Uterus (tissue), 4 donors: ENCODE measurements at places on chromosomes 3 and 15. TPM values are rescaled to one million over a fixed set of nuclear protein-coding genes. Genes with fewer than 3 reads are reported as not detected.
A peak's percentile ranks its signal among the peaks of the same experiment; 100 is the strongest.

The OR5K2 gene
- total RNA-seq: not detected

GRCh38 chr15:92394309-92395097, 822 bp downstream of the ST8SIA2 start:
- H3K27me3 ChIP-seq: no peaks in the 10 kb centered on the region
- no peak overlapping the region for H3K27ac ChIP-seq
- no peaks in the 10 kb centered on the region for H3K36me3 ChIP-seq
- H3K4me1 ChIP-seq: no peaks in the 10 kb centered on the region
- H3K4me3 ChIP-seq: no peak overlapping the region

- no peaks in the 10 kb centered on the region for H3K4me1 ChIP-seq
- H3K27me3 ChIP-seq: no peaks in the 10 kb centered on the region
- DNase-seq: no peak
- no peaks in the 10 kb centered on the region for H3K36me3 ChIP-seq
- no peak overlapping the region for H3K4me3 ChIP-seq
These were observed 73.4 kb upstream of the SLC2A2 start for GRCh38 chr3:171099911-171100310.

GRCh38 chr3:182284793-182285192, 508.5 kb upstream of the ATP11B start:
- no peak overlapping the region for H3K27ac ChIP-seq
- no peak for DNase-seq
- H3K4me3 ChIP-seq: no peak overlapping the region
- H3K4me1 ChIP-seq: no peaks in the 10 kb centered on the region

DNA sequence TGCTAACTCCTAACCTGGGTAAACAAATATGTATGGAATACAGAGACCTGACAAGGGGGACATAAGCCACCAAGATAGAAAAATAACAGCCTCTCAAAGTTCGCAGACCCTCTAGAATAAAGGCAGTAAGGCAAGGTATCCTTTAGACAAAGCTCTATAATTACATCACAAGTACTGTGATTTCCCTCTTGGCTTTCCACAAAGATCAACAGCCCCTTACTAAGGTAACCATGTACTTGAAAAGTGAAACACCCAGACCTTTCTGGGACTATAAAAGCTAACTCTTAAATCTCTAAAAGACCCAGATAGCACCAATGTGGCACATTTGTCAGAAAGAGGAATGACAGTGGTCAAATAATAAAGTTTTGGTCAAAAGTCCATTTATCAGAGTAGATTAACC, 51.9 kb downstream of the TBL1XR1 start:
- no peaks in the 10 kb centered on the region for H3K36me3 ChIP-seq
- peaks cover 14% of the 10 kb centered on the region for H3K4me1 ChIP-seq
- no peak overlapping the region for H3K27ac ChIP-seq
- no peaks in the 10 kb centered on the region for H3K27me3 ChIP-seq
- DNase-seq: no peak

GRCh38 chr3:134449277-134449676, 36.5 kb downstream of the ANAPC13 start:
- H3K27ac ChIP-seq: no peak overlapping the region
- H3K4me3 ChIP-seq: no peak overlapping the region
- DNase-seq: peak; percentile 39
- no peaks in the 10 kb centered on the region for H3K27me3 ChIP-seq

The CFAP20DC gene
- total RNA-seq: not detected

The ZDHHC23 gene
- total RNA-seq: 0.29 TPM

GRCh38 chr3:50241713-50242380, 5.8 kb downstream of the GNAI2 start:
- no peak overlapping the region for H3K4me3 ChIP-seq
- H3K27me3 ChIP-seq: no peaks in the 10 kb centered on the region
- peaks cover 64% of the 10 kb centered on the region for H3K4me1 ChIP-seq
- no peaks in the 10 kb centered on the region for H3K36me3 ChIP-seq
- peak overlapping the region; percentile 67 for H3K27ac ChIP-seq

DNA sequence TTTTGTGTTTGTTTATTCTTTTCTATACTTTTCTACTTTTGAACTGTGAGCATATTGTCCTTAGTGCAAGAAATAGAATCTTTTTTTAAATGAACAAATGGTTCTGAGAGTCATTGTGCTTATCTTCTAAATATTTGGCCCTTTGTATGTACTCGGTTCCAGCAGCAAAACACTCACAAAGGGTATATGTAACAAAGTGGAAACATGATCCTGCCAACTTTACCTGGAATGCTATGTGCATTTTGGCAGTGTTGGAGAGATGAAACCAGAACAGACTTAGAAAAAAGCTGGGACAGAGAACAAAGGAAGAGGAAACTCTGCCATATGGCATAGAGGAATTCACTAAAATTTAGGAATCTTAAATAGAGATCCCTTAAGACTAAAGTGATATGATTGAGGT, 150.1 kb downstream of the FGF12 start:
- H3K27me3 ChIP-seq: no peaks in the 10 kb centered on the region
- no peak overlapping the region for H3K4me3 ChIP-seq
- DNase-seq: no peak
- no peaks in the 10 kb centered on the region for H3K4me1 ChIP-seq
- no peak overlapping the region for H3K27ac ChIP-seq
- H3K36me3 ChIP-seq: no peaks in the 10 kb centered on the region
